ENCODE measurements at places on chromosomes 6 and 20. TPM values are rescaled to one million over a fixed set of nuclear protein-coding genes. Genes with fewer than 3 reads are reported as not detected.

Gene KIF16B
- total RNA-seq, result 16.2 TPM

Gene COX4I2
- total RNA-seq, result not detected

Gene ZSCAN23
- not detected for total RNA-seq

Gene RAB5IF
- total RNA-seq, result 249 TPM

Gene RBPJL
- not detected for total RNA-seq

Gene RIPOR3
- total RNA-seq, result 0.02 TPM

Gene FOXS1
- total RNA-seq, result 0.53 TPM

Gene ECI2
- total RNA-seq, result 60.1 TPM

Gene MARCKS
- total RNA-seq, result 11.1 TPM

Gene PSORS1C2
- not detected for total RNA-seq

Gene C20orf202
- not detected for total RNA-seq

Gene MMS22L
- 13.6 TPM for total RNA-seq

Gene ZNF831
- total RNA-seq, result not detected

Gene ADGB
- not detected for total RNA-seq
